ENCODE measurements at places on chromosomes 12 and 14.

- DNase-seq = no peak
Measured at GRCh38 chr14:56195223-56195622, 77.0 kb downstream of the PELI2 start.

GRCh38 chr14:48575772-48576171 is 900.4 kb upstream of the MDGA2 start:
- DNase-seq = no peak

- no peak for DNase-seq
Measured at GRCh38 chr12:122949816-122950675, 16.2 kb downstream of the ABCB9 start.

- no peak for DNase-seq
Measured at GRCh38 chr12:88579161-88579517, 1.1 kb downstream of the KITLG start.

DNA sequence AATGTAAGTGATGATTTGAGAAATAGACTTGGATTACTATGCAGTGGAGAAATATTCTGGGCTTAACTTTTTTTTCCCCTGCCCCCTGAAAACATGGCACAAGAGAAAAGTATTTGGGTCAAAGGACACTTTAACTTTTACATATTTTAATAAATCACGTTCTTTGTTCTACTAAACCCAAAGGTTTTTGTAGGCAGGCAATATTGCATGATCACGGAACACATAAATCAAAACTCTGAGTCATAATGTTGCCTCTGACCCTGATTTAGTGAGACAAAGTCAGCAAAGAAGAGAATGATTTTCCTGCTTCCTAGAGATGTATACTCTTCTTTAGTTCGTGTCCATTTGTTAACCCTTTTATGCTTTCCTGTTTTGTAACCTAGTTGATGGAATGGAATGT is 38.0 kb downstream of the ABCD2 start:
- no peak for DNase-seq
